ENCODE measurements at places on chromosomes 4 and X.

GRCh38 chrX:153061732-153062131 lies 5.5 kb downstream of the PNMA3 start:
- DNase-seq, result no peak

DNA sequence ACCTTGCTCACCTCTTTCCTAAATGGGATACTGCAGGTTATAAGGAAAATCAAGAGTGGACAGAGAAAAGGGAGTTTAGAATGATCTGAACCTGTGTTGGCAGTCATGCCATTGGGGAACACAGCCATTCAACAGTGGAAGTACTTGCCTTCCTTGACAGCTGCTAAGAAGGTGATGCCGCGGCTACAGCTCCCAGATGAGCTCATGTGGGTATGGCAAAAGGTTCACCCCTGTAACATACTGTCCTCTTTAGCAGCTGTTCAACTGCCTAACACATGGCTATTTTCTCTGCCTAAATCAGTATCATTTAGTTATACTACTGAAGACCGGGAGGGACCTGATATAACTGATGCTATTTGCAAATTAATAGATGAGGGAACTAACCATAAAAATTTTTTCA lies 76.8 kb downstream of the DCHS2 start:
- no peak for DNase-seq

DNA sequence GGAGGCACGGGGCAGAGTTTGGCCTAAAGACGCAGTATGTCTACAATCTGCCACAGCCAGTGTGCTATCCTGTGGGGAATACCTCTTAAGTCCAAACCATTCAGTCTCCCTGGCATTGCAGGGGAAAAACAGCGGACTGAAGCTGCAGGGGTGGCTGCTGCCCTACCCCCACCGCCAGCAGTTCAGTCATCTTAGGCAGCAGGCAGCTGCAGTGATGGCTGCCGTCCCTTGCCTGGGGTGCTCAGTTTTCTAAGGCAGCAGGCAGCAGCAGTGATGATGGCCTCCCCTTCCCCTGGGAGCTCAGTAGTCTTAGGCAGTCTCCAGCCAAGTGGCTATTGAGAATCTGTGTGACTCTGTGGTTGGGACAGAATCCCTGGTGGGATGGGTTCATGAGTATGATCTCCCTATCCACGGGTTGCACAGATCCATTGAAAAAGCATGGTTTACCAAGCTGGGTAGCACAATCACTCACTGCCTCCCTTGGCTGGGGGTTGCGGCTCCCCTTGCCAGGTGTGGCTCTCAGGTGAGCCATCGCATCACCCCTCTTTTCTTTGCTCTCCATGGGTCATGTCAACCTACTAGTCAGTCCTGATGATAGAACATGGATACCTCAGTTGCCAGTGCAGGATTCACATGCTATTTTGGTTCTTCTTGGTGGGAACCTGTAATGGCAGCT lies 48.9 kb upstream of the GRID2 start:
- DNase-seq, result peak; percentile 28

- DNase-seq, result no peak
Measured at GRCh38 chr4:57499786-57500185, 389.6 kb upstream of the IGFBP7 start.

DNA sequence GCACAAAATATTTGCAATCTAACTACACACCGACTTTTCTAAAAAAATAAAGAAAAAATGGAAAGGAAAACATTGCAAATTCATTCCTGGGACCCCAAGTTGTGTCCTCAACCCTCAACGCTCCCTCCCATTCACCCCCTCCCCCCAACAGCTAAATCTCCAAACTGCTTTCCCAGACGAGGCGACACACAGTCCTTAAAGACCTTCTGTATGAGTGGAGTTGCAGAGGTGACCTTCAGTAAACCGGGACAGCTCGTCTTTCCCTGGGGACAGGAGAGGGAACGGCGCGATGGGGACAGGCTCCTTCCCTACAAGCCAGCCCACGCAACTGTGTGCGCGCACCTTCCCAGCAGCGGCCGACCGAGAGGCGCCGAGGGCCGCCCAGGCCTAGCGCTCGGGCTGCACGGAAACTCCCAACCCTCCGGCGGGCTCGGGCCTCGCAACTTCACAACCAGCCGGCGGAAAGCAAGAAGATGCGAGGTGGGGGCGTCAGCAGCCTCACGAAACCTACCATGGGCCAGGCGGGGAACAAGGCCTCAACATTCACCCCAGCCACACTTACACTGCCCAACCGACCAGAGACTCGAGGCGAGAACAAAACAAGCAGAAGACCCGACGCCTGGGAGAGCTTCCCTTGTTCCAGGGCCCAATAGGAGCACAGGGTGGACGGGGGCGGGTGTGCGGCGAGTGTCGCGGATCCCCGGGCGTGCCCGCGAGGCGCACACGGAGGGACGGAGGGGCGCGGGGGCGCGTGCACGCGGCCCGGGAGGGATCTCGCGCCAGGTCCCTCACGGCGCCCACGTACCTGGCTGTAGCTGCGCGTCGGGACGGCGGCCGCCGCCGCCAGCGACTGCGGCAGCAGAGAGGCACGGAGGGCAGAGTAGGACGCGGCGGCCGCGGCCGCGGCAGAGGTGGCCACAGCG lies 763 bp downstream of the GRSF1 start:
- DNase-seq, result peak; percentile 76

DNA sequence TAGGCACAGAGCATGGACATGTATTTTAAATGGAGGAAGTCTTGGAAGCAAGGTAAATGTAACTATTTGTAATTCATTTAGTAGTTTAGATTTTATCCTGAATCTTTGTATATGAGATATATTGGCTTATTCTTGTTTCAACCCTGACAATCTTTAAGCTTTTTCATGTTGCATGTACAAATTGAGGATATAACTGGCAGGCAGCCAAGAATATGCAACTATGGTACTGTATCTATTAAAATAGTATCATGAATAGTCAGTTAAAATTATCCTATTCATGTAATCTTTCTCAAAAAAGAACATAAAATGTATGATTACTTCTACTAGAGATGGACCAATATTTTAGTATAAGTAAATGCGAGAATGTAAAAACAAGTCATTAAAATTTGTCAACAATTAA lies 1141.5 kb downstream of the PCDH18 start:
- no peak for DNase-seq

DNA sequence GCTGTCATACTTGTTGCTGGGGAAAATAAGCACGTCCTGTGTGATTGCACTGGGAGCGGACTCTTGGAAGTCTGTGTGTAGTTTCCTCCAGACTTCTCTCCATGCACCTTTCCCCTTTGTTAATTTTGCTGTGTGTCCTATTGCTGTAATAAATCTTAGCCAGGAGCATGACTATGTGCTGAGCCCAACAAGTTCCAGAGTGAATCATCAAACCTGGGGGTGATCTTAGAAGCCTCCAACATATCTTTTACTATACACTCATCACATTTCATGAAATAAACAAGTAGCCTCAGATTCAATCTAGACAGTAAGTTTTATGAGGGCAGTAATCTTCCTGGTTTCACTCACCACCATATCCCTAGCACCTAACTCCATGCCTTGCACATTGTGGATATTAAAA lies 43.3 kb upstream of the FGF13 start:
- no peak for DNase-seq

- no peak for DNase-seq
Measured at GRCh38 chrX:110532581-110532931, 173.9 kb downstream of the RTL9 start.

DNA sequence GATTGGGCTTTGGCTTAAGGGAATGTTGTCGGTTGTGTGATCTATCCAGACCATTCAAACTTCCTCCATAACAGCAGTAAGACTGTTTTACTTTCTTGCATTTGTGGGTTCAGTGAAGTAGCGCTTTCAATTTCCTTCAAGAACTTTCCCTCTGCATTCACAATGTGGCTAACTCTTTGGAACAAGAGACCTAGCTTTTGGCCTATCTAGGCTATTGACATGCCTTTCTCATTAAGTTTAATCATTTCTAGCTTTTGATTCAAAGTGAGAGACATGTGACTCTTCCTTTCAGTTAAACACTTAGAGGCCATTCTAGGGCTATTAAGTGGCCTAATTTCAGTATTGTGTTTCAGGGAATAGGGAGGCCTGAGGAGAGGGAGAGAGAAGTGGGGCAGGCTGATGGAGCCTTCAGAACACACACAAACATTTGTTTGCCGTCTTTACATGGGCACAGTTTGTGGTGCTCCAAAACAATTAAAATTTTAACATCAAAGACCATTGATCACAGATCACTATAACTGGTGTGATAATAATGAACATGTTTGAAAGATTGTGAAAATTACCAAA lies 34.1 kb downstream of the ADH5 start:
- DNase-seq, result no peak

- peak; percentile 81 for DNase-seq
Measured at GRCh38 chrX:109848461-109849050, 115.5 kb upstream of the ACSL4 start.
